ENCODE measurements at places on chromosomes 6 and 20.
A peak's percentile ranks its signal among the peaks of the same experiment; 100 is the strongest.

GRCh38 chr20:25227317-25227831 is 20.5 kb upstream of the PYGB start:
- no peak for DNase-seq

GRCh38 chr6:139080255-139080920 is 51.8 kb downstream of the ABRACL start:
- no peak for DNase-seq

DNA sequence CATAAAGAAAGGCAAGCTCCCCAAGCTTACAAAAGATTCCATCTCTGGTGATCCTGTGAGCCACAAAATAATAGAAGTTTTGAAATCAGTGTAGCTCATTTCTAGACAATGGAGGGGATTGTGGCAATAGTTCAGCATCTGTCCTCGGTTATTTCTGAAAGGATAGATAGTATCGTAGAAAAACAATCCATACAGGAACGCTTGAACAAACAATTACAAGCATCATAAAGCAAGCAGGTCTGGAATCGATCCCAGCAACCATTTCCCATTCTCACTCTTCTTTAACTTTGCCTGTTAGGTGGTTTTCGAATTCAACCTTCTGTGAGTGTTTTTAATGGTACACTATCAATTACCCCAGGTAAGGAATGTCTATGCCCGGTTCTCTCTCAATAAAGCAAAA is 931.1 kb downstream of the KIF16B start:
- no peak for DNase-seq

GRCh38 chr6:195861-196360 is 96.4 kb upstream of the DUSP22 start:
- DNase-seq, result no peak

GRCh38 chr6:151610326-151610725 is 116.5 kb downstream of the CCDC170 start:
- DNase-seq, result no peak

GRCh38 chr20:3896853-3897583 is 7.8 kb downstream of the PANK2 start:
- no peak for DNase-seq

DNA sequence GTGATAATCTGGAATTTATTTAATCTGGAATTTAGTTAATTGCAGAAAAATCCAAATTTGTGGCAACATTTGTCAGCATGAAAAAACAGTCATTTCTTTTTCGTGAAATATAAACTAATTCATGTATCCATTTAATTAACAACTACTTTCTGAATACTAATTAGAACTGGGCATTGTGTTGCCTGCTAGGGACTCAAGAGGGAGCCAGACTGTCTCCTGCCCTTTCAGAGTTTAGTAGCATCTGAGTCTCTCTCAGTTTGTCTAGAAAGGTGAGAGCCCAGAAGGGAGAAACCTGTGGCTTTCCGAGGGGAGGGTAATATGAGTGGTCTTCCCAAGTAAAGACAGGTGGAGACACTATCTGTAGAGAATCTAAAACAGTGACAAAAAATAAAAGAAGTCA is 210.9 kb upstream of the HDDC2 start:
- peak; percentile 6 for DNase-seq

DNA sequence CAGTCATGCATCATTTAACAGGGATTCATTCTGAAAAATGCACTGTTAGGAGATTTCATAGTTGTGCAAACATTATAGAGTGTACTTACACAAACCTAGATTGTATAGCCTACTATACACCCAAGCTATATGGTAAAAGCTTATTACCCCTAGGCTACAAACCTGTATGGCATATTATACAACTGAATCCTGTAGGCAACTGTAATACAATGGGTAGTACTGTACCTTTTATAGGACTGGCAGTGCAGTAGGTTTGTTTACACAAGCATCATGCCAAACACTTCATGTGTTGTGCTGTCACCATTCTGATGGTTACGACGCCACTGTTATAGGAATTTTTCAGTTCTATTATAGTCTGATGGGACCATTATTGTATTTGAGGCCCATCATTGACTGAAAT is 39.3 kb upstream of the KHDC1 start:
- DNase-seq, result no peak
